ENCODE measurements at places on chromosomes 13 and 19.
A peak's percentile ranks its signal among the peaks of the same experiment; 100 is the strongest.

DNA sequence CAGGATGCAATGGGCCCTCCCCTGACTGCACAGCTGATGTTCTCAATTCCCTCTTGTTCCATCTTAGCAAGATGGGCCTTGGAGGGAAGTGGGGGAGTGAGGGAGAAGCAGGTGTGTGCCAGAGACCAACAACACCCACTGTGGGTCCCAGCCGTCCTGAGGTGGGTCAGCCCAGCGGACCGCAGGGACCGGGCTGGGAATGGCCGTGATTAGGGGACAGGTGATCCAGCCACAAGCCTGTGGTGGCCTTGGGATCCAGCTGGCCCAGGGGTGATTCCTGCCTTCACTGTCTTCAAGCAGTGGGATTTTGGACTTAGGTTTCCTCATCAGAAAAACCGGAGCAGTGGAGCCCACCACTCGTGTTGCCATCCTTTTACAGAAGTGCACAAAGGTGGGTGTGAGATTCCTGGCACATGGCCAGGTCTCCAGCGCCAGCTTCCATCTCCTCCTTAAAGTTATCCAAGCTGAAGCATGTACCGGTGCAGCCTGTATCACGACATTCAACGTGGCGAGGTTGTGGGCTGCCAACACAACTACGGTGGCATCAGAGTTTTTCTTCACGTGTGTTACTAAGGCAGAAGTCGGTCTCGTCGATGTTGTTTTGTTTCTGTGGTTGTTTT is 9.0 kb upstream of the ATP11A start:
- DNase-seq, result no peak

DNA sequence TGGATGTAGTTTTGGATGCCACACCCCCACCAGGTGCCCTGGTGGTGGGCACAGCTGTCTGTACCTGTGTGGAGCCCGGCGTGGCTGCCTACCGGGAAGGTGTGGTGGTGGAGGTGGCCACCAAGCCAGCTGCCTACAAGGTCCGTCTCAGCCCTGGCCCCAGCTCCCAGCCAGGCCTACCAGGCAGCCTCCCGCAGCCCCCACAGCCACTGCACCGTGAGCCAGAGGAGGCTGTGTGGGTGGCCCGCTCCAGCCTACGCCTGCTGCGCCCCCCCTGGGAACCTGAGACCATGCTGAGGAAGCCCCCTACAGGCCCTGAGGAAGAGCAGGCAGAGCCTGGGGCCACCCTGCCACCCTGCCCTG is 3.5 kb downstream of the CIC start:
- DNase-seq, result no peak

GRCh38 chr13:71291842-71292146 is 575.2 kb downstream of the DACH1 start:
- DNase-seq, result no peak

DNA sequence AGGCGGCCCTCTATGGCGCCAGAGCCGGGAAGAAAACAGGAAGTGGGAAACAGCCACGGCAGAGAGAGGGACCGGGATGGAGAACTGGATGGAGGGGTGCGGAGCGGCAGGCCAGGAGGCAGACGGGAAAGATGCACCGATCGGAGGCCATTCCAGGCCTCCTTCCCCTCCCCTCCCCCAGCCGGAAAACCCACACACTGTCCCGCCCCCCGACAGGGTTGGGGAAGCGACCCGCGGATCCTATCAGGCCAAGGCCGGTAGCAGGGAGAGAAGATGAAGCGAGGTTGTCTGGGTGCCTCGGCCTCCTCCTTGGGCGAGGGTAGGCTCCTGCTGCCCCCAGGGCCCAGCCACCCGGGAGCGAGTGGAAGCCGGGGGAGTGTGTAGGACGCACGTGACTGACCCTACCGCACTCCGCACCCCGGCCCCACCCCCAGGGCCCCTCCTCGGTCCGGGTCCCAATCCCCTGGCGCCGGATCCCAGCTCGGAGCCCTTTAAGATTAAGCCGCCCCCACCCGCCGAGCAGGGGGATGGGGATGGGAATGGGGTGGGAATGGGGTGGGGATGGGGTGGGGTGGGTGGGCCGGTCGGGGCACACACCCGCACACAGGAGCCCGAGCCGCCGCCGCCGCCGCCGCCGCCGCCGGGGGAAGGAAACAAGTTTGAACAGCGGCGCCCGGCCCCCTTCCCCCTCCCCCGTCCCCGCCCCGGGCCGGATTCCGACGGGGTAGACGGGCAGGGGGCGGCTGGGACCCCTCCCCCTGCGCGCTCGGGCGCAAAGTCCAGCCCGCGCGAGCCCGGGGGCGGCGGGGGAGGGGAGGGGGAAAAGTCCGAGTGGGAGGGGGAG is 1.5 kb downstream of the ERF start:
- peak; percentile 30 for DNase-seq

DNA sequence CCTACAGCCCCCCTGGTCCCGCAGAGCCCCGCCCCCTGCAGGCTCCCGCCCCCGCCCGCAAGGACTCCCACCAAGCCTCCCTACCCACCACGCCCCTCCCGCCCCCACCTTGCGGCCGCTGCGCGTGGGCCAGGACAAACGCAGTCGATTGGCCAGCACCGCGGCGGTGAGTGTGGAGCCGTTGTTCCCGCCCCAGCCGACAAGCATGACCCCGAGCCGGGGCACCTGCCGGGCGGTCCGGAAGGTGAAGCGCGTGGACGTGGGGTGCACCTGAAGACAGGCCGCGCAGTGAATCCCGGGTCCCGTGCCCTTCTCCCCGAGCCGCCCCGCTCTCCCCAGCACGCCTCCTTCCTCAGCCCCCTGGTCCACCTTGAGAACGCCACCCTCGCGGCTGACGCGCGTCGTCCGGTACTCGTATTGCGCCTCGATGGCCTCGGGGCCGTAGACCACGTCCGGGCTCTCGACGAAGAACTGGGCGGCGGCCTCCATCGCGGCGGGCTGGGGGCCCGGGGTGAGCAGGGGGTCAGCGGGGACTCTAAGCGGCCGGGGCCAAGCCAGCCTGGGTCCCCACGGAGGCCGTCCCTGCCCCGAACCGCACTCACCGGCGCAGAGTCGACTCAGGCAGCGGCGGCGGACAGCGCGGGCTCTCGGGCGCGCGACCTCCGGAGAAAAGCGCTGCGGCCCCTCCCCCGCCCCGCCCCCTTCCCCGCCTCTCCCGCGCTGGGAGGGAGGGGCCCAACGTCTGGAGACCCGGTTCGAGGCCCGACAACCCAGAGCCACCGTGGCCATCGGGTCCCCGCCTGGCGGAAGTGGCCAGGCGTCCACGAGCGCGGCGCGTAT is at the start of gene ISYNA1:
ISYNA1 (minus strand) TSS at position 643 of the 840 bp plus-strand sequence; CDS start at position 489, 154 bp downstream.
- DNase-seq, result no peak

DNA sequence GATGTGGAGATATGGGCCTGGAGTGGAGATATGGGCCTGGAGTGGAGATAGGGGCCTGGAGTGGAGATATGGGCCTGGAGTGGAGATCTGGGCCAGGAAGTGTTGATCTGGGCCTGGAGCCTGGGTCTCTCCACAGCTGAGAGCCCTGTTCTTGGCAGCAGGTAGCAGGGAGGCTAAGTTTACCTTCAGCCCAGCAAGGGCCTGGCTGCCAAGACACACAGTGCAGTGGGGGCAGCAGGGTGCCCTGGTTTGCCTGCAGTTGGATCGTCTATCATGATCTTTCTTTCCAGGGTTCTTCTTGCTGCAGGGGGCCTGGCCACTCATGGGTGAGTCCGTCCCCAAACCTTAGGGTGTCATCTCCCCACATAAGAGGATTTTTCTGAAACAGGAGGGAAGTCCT is 687 bp downstream of the KIR3DL2 start:
- no peak for DNase-seq

DNA sequence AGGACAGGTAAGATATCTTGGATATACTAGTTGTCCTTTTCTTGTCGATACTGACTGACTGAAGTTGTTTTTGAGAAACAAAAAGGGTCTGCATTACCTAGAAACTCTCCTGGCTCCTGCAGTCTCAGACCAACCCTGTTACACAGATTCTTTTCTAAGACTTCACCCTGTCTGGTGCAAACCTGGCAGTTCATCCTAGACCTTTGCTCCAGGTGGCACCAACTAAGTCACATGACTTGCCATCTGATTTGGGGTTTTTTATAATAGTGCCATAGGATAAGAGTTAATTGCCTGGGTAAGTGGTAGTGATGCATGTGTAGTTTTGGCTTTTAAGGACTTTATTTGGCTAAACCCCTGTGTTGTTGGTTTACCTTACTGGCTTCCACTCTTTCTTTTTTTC is 14.3 kb downstream of the CHAMP1 start:
- no peak for DNase-seq

DNA sequence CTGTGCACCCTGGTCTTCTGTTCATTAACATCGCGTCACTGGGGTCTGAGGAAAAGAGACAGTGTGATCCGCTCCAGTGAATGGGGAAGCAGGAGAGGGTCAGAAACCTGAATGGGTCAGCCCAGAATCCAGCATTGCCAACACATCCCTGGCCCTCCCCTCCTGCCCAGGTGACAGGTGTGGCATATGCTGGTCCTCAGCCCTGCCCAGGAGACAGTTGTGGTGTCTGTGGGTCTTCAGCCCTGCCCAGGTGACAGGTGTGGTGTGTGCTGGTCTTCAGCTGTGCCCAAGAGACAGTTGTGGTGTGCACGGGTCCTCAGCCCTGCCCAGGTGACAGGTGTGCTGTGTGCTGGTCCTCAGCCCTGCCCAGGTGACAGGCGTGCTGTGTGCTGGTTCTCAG is 8.0 kb downstream of the TFDP1 start:
- no peak for DNase-seq

Data from fibroblast of gingiva (primary cell).